ENCODE measurements at places on chromosomes 1 and 21.

DNA sequence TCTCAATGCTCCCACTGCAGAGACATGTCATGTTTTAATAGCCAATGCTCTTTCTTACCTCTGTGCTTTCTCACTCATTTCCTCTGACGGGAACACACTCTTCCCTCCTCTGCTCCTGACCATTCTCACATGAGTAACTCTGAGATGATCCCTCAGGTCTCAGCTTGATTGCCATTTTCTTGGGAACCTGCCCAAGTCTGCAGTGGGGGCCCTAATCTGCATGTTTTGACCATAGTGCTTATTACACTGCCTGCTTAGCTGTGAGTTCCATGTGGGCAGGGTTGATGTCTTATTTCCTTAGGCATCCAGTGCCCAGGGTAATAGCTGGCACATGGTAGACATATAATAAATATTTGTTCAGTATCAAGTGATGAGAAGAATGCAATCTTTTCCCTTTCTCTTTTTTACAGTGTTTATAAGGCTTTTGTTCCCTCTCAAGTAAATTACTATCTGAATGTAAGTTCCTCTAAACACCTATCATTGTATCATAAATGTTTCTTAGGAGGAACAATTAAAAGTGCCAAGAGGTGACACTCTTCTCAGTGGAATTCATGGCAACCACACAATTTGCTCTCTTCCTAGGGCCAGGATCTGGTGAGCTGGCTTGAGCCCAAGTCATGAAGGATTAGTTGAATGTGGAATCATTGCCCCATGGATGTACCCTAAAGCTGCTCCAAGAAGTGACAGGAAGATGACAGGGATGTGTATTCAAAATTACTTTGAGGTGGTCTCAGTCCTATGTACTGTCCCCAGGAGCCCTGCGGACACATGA lies 485.4 kb upstream of the USP24 start:
- no peak for DNase-seq

DNA sequence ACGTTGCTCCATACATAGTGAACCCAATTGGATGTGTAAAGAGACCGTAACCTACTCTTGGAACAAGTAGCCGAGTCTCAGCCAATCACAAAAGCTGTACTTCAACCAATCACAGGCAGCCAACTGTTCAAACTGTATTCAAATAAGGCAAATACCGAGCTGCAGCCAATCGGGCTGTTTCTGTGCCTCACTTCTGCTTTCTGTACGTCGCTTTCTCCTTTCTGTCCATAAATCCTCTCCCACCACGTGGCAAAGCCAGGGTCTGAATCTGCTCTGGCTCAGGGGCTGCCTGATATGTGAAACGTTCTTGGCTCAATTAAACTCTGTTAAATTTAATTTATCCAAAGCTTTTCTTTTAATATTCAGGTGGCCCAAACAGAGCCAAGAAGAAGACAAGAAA lies 210.3 kb downstream of the URB2 start:
- no peak for DNase-seq

DNA sequence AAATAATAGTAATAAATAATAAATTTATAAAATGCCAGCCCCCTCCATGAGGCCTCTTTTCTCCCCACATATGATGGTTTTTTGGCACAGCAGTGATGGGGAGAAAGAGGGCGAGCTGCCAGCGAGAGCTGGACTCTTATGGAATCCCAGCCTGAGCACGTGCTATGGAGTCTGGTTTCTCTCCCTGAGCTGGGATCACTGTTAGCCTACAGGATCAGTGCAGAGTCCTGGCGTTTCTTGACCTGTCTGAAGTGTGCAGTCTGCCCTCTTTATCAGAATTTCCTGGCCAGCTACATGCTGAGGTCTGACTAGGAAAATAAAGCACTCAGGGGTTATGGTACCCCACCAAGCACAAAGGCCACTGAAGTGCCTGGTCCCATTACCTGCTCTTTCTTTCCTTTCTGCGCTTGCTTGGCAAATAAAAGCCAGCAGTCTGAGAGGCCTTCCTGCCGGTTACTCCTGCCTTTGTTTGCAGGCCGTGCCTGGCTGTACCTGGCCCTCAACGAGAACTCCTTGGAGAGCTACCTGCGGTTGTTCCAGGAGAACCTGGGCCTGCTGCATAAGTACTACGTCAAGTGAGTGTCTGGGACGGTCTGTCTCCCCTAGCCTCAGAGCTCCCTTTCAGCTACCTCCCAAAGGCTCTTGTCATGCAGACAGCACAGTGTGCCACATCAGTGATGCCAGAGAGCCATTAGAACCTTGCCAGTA lies 18.5 kb upstream of the SLC25A34 start:
- no peak for DNase-seq

DNA sequence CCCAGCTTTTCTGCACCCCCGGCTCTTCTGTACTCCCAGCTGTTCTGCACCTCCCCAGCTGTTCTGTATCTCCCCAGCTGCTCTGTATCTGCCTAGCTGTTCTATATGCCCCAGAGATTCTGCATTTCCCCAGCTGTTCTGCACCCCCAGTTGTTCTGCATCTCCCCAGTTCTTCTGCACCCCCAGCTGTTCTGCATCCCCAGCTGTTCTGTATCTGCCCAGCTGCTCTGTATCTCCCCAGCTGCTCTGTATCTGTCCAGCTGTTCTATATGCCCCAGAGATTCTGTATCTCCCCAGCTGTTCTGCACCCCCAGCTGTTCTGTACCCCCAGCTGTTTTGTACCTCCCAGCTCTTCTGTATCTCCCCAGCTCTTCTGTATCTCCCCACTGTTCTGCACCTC lies 41.1 kb downstream of the UMODL1 start:
- DNase-seq: no peak

DNA sequence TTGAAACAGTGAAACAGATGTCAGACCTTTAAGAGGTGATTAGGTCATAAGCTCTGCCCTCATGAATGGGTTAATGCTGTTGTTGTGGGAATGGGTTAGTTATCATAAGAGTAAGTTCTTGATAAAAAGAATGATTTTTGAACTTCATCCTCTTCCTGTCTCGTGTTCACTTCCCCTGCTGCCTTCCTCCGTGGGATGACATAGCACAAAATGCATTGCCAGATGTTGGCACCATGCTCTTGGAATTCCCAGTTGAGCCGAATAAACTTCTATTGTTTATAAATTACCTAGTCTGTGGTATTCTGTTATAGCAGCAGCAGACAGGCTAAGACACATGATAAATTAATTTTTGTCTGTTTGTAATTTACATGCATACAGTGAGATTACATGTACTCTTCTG lies 112.0 kb upstream of the LRRC7 start:
- DNase-seq: no peak

GRCh38 chr1:2110738-2111673 lies 60.8 kb downstream of the PRKCZ start:
- DNase-seq: no peak

DNA sequence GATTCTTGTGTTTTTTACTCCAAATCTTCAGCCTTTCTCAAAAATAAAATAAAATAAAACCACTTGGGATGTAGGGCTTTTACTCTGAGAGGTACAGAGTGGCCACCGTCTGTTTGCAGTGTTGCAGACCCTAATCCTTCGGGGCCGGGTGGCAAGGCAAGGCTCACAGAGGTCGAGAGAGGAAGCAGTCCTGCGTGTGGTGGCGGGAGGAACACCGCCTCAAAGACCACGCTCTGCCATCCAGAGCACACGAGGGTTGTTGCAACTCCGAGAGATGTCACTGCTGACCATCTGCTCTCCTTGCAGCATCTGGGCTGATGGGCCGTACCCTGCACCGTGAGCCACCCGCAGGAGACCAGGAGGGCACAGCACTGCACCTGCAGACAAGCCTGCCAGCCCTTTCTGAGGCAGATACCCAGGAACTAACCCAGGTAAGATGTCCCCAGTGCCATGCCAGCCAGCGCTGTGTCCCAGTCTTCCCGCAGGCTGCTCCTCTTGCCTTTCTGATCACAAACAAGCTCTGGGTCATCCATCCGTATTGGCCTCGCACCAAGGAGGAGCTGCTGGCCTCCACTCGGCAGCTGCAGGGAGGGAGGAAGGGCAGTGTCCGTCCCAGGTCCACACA lies 31.5 kb downstream of the SNAP47 start:
- DNase-seq: no peak
